ENCODE measurements at places on chromosomes 6 and 20. TPM values are rescaled to one million over a fixed set of nuclear protein-coding genes. Genes with fewer than 3 reads are reported as not detected.

The CD109 gene
- total RNA-seq = 21.3 TPM

The CST9L gene
- total RNA-seq = not detected

The SIM1 gene
- total RNA-seq = not detected

- no peak for DNase-seq
- no peak overlapping the region for H3K4me3 ChIP-seq
- H3K4me1 ChIP-seq = no peaks in the 10 kb centered on the region
- no peaks in the 10 kb centered on the region for H3K27me3 ChIP-seq
- H3K27ac ChIP-seq = no peak overlapping the region
Measured at GRCh38 chr20:59645761-59646171, 41.4 kb downstream of the PHACTR3 start.

DNA sequence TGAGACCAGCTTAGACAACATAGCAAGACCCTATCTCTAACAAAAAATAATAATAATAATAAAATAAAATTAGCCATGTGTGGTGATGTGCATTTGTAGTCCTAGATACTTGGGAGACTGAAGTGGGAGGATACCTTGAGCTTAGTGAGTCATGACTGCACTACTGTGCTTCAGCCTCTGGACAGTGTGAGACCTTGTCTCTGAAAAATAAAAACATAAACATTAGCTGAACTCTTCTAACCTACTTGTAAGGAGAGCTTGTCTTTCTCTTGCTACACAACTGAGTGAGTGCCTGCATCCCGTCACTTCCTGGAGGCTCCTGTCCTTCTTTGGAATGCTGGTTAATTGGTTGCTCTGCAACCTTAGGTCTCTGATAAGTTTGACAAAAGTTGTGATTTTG, 5.1 kb upstream of the DBNDD2 start:
- no peak overlapping the region for H3K27ac ChIP-seq
- no peaks in the 10 kb centered on the region for H3K36me3 ChIP-seq
- H3K4me1 ChIP-seq = peaks cover 5% of the 10 kb centered on the region
- H3K27me3 ChIP-seq = no peaks in the 10 kb centered on the region

- no peak overlapping the region for H3K27ac ChIP-seq
- no peaks in the 10 kb centered on the region for H3K4me1 ChIP-seq
- H3K4me3 ChIP-seq = no peak overlapping the region
Measured at GRCh38 chr6:137641474-137642077, 147.4 kb upstream of the OLIG3 start.

- no peaks in the 10 kb centered on the region for H3K4me1 ChIP-seq
- no peak for DNase-seq
- no peaks in the 10 kb centered on the region for H3K36me3 ChIP-seq
- H3K27me3 ChIP-seq = no peaks in the 10 kb centered on the region
Measured at GRCh38 chr6:46819561-46819960, 26.4 kb downstream of the MEP1A start.

DNA sequence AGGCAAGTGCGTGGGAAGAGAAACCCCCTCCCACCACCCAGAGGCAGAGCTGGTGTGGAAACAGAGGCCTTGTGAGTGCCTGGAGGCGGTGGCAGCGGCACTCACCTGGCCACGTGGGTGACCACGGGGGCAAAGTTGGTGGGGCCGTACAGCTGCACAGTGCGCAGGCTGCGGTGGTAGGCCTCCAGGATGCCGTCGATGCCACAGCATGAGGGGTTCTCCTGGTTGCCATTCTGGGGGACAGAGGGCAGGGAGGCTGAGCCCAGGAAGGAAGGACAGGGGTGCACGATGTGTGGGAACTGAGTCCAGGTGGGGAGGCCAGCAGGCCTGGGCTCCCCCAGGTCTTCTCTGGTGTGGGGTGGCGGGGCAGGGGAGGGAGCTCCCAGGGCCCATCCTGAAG, 47.7 kb downstream of the RAB44 start:
- no peak overlapping the region for H3K27ac ChIP-seq
- no peaks in the 10 kb centered on the region for H3K36me3 ChIP-seq
- H3K4me3 ChIP-seq = no peak overlapping the region
- DNase-seq = no peak

DNA sequence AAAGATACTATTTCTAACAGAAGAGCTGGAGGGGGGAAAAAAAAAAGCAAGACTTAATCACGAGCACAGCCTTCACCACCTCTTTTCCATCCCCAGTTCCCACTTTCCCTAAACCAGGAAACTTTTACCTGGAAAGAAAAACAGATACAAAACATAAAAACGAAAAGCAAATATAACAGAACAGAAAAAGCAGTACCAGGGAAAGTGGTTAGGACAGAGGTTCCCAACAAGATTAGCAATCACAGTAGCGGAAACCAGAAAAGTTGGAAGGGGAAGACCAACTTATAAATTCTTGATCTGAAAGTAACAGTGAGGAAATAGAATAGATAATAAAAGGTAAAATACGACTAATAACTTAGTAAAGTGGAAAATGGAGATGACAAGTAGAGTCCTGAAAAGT, 1.2 kb downstream of the DDX39B start:
- peak overlapping the region; percentile 85 for H3K4me3 ChIP-seq
- H3K4me1 ChIP-seq = peaks cover 35% of the 10 kb centered on the region
- peaks cover 36% of the 10 kb centered on the region for H3K36me3 ChIP-seq
- H3K27ac ChIP-seq = peak overlapping the region; percentile 98

- no peaks in the 10 kb centered on the region for H3K36me3 ChIP-seq
- H3K4me1 ChIP-seq = no peaks in the 10 kb centered on the region
- H3K27ac ChIP-seq = no peak overlapping the region
Measured at GRCh38 chr20:60513141-60513540, 554.9 kb downstream of the CDH26 start.

GRCh38 chr20:59022754-59023153, 3.5 kb downstream of the TUBB1 start:
- H3K4me3 ChIP-seq = no peak overlapping the region
- H3K4me1 ChIP-seq = peaks cover 7% of the 10 kb centered on the region
- H3K27me3 ChIP-seq = no peaks in the 10 kb centered on the region

GRCh38 chr6:92111386-92111785, 1308.0 kb downstream of the EPHA7 start:
- no peak for DNase-seq
- no peak overlapping the region for H3K4me3 ChIP-seq
- no peaks in the 10 kb centered on the region for H3K36me3 ChIP-seq
- H3K4me1 ChIP-seq = no peaks in the 10 kb centered on the region
